ENCODE measurements at places on chromosomes 1 and 21.
A peak's percentile ranks its signal among the peaks of the same experiment; 100 is the strongest.

GRCh38 chr1:94093396-94093795 is 27.6 kb downstream of the ABCA4 start:
- no peak for DNase-seq

DNA sequence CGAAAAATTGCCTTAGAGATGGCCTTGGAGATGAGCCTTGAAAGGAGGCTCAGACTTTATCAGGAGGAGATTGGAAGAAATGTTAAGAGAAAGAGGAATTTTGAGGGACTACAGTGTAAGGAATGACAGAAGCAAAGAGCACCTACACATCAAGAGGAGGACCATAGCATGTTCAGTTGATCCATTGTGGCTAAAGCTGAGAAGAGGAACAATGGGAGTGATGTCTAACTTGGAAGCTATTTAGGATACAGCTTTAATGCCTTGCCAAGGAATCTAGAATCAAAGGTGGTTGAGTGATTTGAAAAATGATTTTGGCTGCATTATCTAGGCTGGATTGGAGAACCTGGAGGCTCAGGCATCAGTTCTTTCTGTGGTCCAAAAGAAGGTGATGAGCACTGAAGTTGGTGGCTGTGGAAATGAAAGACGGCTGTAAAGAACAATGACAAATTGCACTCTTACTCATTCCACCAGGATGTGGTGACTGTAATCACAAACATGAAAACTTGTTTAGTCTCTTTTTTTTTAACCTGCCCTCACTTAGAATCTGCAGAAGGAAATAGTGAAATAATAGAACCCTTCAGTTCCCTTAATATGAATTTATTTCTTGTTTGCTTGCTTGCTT is 11.3 kb downstream of the FAM20B start:
- DNase-seq, result no peak

DNA sequence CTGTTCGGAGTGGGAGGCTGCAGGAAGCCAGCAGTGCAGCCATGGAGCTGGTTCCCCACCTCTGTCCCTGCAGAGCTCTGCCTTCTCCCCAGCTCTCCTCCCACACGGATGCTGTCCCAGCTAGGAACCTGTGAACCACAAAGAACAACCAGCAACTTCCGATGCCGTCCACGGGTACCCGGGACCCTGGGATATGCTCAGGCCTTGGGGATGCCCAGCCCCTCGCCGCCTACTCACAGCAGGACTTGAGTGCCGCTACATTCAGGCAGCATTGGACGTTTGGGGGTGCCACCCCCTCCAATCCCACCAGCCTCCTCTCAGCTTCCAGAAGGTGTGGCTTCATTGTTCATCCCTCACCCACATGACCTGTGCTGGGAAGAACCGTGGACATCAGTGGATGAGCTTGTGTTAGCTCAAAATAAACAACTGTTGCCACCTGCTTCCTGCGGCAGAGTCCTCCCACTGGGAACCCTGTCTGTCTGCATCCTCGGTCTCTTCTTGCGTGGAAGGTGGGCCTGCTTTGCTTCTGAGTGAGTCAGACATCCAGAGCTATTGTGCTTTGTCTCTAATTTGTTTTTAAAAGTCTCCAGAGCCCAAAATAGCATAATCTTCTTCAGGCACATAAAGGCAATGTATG is 20.1 kb upstream of the AJAP1 start:
- DNase-seq, result no peak

- DNase-seq, result peak; percentile 76
Measured at GRCh38 chr21:45534636-45535331, 7.5 kb downstream of the SLC19A1 start.

Measured in suprapubic skin (tissue), 4 donors.